G401 (cell line): ENCODE measurements at places on chromosomes 7 and 10.

- no peak for DNase-seq
Measured at GRCh38 chr7:55510621-55511020, 61.7 kb downstream of the VOPP1 start.

GRCh38 chr7:67451306-67451705, 454.7 kb downstream of the TYW1 start:
- DNase-seq: no peak

DNA sequence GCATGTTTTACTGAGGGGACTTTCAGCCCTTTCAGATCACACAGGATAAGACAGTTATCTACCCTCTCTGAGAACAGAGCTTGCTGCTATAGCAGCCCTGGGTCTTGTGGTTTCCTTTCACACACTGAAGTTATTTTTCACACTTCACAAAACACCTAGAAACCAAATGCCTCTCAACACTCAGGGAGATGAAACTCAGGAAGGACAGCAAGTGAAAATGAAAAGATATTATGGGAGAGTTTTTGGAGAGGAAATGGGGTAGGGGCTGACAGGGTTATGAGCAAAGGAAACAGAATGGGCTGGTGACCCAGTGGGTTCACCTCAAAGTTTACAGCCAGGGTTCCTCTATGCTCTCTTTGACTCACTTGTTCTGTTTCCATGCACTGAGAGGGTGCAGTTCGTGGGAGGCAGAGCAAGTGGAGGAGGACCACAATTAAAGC, 17.0 kb upstream of the GIMAP2 start:
- DNase-seq: no peak

GRCh38 chr7:72335561-72336381, 76.4 kb downstream of the CALN1 start:
- peak; percentile 69 for DNase-seq

GRCh38 chr7:71896535-71896934, 515.6 kb downstream of the CALN1 start:
- DNase-seq: no peak

DNA sequence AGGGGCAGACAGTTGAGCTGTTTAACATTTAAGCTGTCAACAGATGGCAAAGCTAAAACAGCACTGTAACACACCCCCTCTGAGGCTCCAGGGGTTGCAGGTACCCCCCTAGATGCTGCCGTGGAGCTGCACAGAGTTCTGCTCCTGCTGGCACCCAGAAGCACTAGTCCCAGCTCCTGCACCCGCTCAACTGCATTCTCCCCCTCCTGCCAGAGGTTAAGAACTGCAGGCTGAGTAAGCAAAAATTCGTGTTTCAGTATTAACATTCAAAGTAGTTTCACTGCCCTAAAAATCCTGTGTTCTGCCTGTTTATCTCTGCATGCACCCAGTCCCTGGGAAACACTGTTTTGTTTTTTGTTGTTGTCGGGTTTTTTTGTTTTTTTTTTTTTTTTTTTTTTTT, 790.8 kb upstream of the KCND2 start:
- DNase-seq: no peak

DNA sequence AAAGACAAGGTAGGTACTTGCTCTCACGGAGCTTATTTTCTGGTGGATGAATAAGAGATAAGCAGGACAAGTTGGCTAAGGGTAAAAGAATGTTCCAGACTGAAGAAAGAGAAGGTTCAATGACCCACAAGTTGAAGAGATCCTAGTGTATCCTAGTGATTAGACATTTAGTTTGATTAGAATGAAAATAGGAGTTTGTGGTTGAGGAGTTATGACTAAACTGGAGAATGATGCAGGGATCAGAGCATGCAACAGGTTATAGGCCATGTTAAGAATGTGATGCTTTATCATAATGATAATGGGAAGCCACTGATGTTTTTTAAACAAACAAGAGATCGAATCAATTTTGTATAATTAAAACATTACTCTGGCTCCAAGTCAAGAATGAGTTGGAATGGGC, 357.2 kb downstream of the HPSE2 start:
- no peak for DNase-seq

DNA sequence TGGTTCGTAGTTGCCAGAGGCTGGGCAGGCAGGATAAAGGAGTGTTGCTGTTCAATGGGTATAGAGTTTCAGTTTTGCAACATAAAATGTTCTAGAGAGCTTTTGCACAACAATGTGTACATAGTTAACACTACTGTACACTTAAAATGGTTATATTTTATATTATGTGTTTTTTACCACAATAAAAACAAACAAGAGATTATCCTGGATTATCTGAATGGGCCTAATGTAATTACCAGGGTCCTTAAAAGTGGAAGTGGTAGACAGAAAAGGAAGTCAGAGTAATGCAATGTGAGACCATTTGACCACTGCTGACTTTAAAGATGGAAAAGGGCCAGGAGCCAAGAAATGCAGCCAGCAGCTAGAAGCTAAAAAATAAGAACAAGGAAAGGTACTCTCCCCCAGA, 159.7 kb downstream of the SGMS1 start:
- DNase-seq: no peak

DNA sequence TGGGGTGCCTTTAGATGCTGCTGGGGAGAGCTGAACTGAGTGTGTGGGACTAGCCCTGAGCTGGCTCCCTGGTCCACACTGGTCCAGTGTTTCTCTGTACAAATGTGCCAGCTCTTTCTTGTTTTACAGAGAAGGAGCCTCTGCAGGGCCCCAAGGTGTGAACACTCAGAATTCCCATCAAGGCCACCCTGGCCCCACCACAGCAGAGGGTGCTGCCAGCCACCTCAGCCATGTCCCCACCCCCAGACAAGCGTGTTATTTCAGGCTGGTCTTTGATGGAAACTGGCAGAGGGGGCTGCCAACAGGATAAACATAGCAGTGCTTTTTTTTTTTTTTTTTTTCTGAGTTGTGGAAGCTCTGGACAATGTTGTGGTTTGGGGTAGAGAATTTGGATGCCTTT, 68.5 kb upstream of the LRRC18 start:
- no peak for DNase-seq

DNA sequence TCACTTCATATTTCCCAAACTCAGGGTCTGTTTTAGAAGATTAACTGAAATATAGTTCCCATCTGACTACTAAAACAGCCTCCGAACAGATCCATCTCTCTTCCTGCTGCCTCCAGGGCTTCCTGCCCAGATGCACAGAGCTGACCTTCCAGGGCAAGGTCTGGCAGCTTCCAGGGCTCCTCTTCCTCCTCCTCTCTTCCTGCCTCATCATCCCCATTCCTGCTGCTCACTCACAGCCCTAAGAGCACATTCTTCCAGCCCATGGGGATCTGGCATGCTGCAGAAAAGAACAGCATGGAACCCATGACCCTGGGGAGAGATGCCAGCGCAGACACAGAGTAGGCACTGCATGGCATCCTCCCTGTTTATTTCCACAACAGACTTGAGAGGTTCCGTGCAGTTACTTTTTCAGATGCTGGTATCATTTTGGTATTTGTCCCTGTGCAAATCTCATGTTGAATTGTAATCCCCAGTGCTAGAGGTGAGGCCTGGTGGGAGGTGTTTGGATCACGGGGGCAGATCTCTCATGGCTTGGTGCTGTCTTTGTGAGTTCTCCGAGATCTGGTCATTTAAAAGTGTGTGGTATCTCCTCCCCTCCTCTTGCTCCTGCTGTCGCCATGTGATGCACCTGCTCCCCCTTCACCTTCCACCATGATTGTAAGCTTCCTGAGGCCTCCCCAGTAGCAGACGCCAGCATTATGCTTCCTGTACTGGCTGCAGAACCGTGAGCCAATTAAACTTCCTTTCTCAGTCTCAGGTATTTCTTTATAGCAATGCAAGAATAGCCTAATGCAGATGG, 4.4 kb downstream of the PKD1L1 start:
- no peak for DNase-seq

DNA sequence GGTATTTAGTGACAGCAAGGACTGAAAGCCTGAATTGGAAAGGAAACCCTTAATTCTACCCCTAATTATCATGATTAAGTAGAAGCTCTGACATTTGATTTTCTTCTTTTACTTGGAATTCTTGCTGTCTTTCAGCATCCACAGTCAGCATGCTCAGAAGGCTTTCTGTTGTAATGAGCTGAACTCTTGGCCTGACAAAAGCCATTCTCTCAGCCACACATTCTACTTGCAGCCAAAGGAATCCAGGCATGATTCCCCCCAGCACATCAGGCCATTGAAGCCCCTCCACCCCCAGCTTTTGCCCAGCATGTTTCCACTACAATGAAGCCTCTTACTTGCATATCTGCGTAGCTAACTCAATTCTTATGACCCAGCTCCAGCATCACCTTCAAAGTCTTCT, 94.3 kb upstream of the FRMD4A start:
- peak; percentile 72 for DNase-seq

GRCh38 chr7:139103057-139103815, 6.3 kb downstream of the ZC3HAV1 start:
- no peak for DNase-seq

- no peak for DNase-seq
Measured at GRCh38 chr10:123187781-123188180, 33.6 kb downstream of the BUB3 start.

DNA sequence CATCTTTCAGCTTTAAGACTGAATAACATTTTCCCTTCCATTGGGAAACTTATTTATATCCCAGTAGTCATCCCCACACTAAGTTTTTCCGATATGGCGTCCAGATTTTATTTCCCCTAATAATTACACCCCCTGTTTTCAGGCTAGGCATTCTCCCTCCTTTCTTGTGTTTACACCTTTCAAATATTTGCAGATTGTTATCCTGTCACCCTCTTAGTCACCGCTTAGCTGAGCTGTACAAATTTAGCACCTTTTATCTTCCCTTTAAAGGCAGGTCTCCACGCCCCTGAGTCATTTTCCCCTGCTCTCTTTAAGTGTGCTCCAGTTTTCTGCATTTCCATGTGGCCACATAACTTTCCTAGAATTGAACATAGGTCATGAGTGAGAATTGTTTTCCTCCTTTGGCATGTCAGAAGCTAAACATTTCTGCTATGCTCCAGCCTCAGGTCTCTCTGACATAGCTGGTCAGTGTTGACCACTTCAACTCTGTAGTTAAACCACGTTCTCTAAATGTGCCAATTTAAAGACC, 47.4 kb downstream of the LRRC4 start:
- DNase-seq: no peak
